ENCODE measurements at places on chromosomes 5 and 9. TPM values are rescaled to one million over a fixed set of nuclear protein-coding genes. Genes with fewer than 3 reads are reported as not detected.

DNA sequence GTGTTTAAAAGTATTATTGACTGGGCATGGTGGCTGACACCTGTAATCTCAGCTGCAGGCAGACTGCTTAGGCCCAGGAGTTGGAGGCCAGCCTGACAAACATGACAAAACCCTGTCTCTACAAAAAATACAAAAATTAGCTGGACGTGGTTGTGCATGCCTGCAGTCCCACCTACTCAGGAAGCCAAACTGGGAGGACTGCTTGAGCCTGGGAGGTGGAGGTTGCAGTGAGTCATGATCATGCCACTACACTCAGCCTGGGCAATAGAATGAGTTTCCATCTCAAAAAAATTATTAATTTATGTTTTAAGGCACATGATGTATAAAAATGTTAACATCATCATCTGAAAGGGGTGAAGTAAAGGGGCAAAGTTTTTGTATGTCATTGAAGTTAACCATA is 49.7 kb upstream of the FNIP1 start:
- no peaks in the 10 kb centered on the region for H3K27me3 ChIP-seq
- no peak for DNase-seq
- H3K27ac ChIP-seq, result no peak overlapping the region
- no peaks in the 10 kb centered on the region for H3K4me1 ChIP-seq
- no peaks in the 10 kb centered on the region for H3K36me3 ChIP-seq

- no peaks in the 10 kb centered on the region for H3K36me3 ChIP-seq
- DNase-seq, result peak; percentile 62
- H3K27me3 ChIP-seq, result peaks cover 86% of the 10 kb centered on the region
- H3K4me1 ChIP-seq, result peaks cover 13% of the 10 kb centered on the region
- peak overlapping the region; percentile 64 for H3K4me3 ChIP-seq
These were observed 605 bp downstream of the CHSY3 start for GRCh38 chr5:129904667-129905472.

DNA sequence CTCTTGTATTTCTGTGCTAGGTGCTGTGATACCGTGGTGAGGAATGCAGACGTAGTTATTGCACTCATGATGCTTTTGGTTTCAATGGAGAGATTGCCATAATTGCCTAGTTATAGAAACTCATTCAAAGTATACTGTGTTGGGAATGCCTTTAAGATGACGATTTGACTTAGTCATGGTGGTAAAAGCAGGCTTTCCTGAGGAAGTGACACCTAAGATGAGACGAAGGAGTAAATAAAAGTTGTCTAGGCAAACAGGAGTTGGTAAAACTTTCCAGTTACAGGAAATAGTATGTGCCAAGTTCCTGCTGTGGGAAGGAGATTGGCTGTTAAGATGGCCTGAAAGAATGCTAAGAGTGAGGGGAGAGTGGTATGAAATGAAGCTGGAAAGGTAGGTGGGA is 48.1 kb downstream of the FOCAD start:
- no peak overlapping the region for H3K27ac ChIP-seq
- DNase-seq, result no peak
- H3K36me3 ChIP-seq, result no peaks in the 10 kb centered on the region
- no peaks in the 10 kb centered on the region for H3K4me1 ChIP-seq
- H3K27me3 ChIP-seq, result no peaks in the 10 kb centered on the region
- no peak overlapping the region for H3K4me3 ChIP-seq

- H3K36me3 ChIP-seq, result peaks cover 6% of the 10 kb centered on the region
- DNase-seq, result no peak
- no peak overlapping the region for H3K4me3 ChIP-seq
- H3K27ac ChIP-seq, result no peak overlapping the region
These were observed 279.6 kb downstream of the ARRDC3 start for GRCh38 chr5:91103353-91104061.

DNA sequence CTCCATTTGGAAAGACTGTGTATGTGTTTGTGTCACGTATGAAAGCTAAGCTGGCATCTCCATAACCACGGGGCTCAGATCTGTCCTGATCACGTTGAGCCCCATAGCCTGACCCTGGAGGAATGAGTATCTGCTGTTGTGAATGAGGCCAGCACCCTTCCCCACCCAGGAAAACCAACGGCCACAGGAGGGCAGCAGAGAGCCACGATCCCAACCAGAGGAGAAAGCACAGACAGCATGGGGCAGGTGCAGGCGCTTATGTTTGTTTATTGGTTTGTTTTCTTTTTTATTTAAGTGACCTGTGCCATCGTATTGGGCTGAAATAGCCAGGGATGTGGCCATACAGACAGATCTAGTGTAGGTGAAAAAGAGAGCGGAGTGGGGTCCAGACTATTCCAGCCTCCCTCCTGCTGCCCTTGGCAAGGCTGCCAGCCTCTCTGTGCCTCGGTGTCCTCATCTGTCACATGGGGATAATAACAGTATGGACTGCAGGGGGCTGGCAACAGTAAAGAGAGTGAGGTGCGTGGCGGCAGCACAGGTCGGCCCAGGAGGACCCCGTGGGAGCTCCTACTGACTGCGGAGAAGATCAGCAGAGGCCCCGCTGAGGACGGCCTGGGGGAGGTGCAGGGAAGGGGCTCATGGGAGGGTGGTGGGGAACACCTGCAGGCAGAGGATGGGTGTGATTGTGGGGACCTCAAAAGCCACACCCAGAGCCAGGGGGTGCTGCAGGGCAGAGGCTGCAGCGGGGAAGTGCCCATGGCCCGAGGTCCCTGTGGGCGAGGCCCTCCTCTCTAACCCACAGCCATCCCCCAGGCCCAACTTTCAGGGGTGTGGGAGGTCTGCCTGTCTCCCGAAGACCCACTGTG is 12.1 kb downstream of the OR2V2 start:
- peak; percentile 82 for DNase-seq
- no peak overlapping the region for H3K27ac ChIP-seq
- H3K36me3 ChIP-seq, result no peaks in the 10 kb centered on the region
- peaks cover 41% of the 10 kb centered on the region for H3K27me3 ChIP-seq

- H3K27me3 ChIP-seq, result no peaks in the 10 kb centered on the region
- no peaks in the 10 kb centered on the region for H3K4me1 ChIP-seq
- H3K36me3 ChIP-seq, result no peaks in the 10 kb centered on the region
- no peak for DNase-seq
- no peak overlapping the region for H3K4me3 ChIP-seq
These were observed 44.0 kb downstream of the PTCD2 start for GRCh38 chr5:72364171-72364570.

GRCh38 chr9:77882294-77882693 is 149.3 kb downstream of the GNAQ start:
- no peaks in the 10 kb centered on the region for H3K27me3 ChIP-seq
- no peak for DNase-seq
- peaks cover 10% of the 10 kb centered on the region for H3K4me1 ChIP-seq
- no peak overlapping the region for H3K4me3 ChIP-seq

DNA sequence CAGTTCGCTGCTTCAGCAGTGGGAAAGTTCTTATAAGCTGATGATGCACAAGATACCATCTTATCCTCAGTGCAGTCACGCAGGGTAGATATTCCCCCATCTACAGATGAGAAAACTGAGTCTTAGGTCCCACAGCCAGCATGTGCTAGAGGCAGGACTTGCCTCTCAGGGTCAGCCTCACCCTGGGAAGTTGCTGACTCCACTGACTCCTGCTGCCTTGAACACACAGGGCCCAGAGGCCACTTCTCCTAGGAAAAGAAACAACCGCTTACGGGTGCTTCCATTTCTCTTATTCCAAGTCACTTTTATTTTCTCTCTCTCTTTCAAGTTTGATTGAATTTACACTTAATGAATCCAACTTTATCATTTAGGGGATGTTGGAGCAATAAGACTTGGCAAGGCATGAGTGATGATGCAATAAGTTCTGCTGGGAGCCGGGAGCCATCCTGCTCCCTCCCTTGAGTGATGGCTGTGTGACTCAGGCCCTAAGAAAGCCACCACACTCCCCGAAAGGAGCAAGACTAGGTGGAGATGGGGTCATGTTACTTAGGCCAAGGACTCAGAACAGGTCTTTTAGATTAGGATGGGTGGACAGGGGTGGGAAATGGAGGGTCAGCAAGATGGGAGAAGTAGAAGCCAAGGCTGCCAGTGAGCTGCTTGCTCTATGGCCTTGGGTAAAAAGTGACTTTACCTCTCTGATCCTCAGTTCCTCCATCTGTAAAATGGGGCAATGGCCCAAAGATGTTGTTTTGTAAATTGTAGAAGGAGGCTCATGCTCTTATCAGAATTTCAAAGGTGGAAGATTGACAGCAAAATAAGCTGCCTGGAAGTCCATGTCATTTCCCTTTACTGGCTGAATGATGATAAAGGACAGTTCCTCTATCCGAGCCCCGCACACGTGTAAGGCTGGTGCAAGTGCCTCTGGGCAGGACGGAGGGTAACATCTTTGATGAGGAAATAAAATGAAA is 67.4 kb upstream of the ZNF618 start:
- no peaks in the 10 kb centered on the region for H3K36me3 ChIP-seq
- no peak overlapping the region for H3K27ac ChIP-seq
- no peak overlapping the region for H3K4me3 ChIP-seq
- no peaks in the 10 kb centered on the region for H3K4me1 ChIP-seq
- no peaks in the 10 kb centered on the region for H3K27me3 ChIP-seq

- DNase-seq, result no peak
- no peak overlapping the region for H3K4me3 ChIP-seq
These were observed 11.4 kb upstream of the C1QTNF3 start for GRCh38 chr5:34054400-34054729.

DNA sequence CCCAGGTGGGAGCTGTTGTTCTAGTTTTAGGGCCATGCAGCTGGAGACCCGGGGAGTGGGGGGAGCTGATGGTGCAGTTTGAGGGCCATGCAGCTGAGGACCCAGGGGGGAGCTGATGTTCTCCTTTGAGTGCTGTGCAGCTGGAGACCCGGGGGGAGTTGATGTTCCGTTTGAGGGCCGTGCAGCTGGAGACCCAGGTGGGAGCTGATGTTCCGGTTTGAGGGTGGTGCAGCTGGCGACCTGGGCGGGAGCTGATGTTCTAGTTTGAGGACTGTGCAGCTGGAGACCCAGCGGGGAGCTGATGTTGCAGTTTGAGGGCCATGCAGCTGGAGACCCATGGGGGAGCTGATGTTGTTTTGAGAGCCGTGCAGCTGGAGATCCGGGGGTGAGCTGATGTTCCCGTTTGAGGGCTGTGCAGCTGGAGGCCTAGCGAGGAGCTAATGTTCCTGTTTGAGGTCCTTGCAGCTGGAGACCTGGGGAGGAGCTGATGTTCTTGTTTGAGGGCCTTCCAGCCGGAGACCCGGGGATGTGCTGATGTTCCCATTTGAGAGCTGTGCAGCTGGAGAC is 14.6 kb downstream of the PDCD6 start:
- no peaks in the 10 kb centered on the region for H3K27me3 ChIP-seq
- no peak for DNase-seq
- no peaks in the 10 kb centered on the region for H3K36me3 ChIP-seq

DNA sequence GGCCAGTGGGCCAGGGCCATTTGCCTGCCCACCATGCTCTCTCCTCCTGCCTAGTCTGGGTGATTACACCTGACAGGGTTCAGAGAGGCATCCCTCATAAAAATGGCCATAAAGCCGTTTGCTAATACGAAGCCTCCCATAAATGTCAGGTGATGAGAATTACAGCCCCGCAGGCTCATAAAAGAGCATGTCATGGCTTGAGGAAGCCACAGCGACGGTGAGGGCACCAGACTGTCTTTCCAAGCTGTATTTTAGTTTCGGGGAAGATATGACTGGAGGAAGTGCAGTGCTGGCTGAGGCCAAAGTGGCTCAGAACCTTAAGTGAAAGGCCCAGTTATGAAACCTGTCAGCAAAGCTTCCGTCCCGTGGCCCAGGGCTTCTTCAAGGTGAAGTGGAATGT is 18.5 kb upstream of the TCERG1 start:
- H3K4me3 ChIP-seq, result no peak overlapping the region
- no peak overlapping the region for H3K27ac ChIP-seq
- H3K27me3 ChIP-seq, result peaks cover 10% of the 10 kb centered on the region
- H3K4me1 ChIP-seq, result no peaks in the 10 kb centered on the region

- no peak overlapping the region for H3K4me3 ChIP-seq
- no peak for DNase-seq
- peaks cover 100% of the 10 kb centered on the region for H3K27me3 ChIP-seq
These were observed 1.8 kb upstream of the MYORG start for GRCh38 chr9:34378376-34379060.

GRCh38 chr5:103908336-103909080 is 345.9 kb upstream of the NUDT12 start:
- peaks cover 12% of the 10 kb centered on the region for H3K4me1 ChIP-seq
- H3K27me3 ChIP-seq, result no peaks in the 10 kb centered on the region
- peak; percentile 38 for DNase-seq
- H3K4me3 ChIP-seq, result no peak overlapping the region
- no peak overlapping the region for H3K27ac ChIP-seq

DNA sequence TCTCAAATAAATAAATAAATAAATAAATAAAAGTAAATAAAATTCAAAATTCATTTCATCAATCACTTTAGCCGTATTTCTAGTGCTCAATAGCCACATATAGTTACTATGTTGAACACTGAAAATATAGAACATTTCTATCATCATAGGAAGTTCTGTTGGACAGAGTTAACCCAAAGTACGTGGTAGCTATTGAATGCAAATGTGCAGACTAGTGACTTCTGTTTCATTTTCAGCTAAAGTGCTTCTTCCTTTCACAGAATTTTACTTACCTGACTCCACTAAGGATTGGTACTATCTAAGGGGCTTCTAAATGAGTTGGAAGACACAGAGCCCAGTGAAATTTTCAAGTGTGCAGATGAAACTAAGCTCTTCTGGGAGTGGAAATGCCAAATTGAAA is 1208.3 kb downstream of the MAT2B start:
- H3K4me3 ChIP-seq, result no peak overlapping the region
- H3K4me1 ChIP-seq, result no peaks in the 10 kb centered on the region
- no peaks in the 10 kb centered on the region for H3K27me3 ChIP-seq

- H3K4me3 ChIP-seq, result peak overlapping the region; percentile 77
- H3K27ac ChIP-seq, result no peak overlapping the region
- H3K36me3 ChIP-seq, result no peaks in the 10 kb centered on the region
- peak; percentile 56 for DNase-seq
- H3K27me3 ChIP-seq, result peaks cover 17% of the 10 kb centered on the region
These were observed 988 bp downstream of the OXCT1 start for GRCh38 chr5:41869151-41869723.

DNA sequence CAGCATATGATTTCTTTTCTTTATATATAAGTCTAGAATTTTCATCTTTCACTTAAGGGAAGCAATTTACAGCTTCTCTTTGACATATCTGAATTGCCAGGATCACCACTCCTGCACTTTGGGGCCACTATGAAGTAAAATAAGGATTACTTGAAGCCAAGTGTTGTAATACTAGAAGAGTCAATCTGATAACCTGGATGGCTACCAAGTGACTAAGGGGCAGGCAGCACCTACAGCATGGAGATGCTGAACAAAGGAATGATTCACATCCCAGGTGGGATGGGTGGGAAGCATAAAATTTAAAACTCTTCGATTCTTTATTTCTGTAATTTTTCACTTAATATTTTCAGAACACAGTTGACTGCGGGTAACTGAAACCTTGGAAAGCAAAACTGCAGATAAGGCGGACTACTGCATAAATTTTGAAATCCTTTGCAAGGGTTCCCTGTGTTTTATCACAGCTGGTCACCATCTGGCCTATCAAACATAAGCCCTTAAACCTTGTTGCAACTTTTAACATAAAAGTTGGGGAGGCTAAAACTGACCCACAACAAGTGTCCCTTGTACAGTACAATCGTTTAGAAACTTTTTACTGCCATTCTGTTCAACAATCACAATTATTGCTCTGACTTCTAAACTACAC is 31.2 kb downstream of the NR3C1 start:
- H3K4me1 ChIP-seq, result no peaks in the 10 kb centered on the region
- no peak for DNase-seq
- H3K27ac ChIP-seq, result no peak overlapping the region
- no peaks in the 10 kb centered on the region for H3K36me3 ChIP-seq
- no peak overlapping the region for H3K4me3 ChIP-seq

Gene ANKRD55
- not detected for total RNA-seq

Gene SOHLH1
- total RNA-seq, result not detected

Gene PRR16
- not detected for total RNA-seq

Gene PKD2L2
- not detected for total RNA-seq

Gene PHYHD1
- 19.0 TPM for total RNA-seq

Gene BRD9
- total RNA-seq, result 45.1 TPM

Gene DEPDC1B
- total RNA-seq, result 142 TPM

Gene ECSCR
- not detected for total RNA-seq

Gene ZNF366
- total RNA-seq, result not detected
